ENCODE measurements at places on chromosomes 5 and 9.

GRCh38 chr9:22857316-22857715 lies 410.7 kb downstream of the DMRTA1 start:
- no peak for DNase-seq

- peak; percentile 94 for DNase-seq
Observed at GRCh38 chr9:120366644-120367019, 213.3 kb downstream of the CDK5RAP2 start.

DNA sequence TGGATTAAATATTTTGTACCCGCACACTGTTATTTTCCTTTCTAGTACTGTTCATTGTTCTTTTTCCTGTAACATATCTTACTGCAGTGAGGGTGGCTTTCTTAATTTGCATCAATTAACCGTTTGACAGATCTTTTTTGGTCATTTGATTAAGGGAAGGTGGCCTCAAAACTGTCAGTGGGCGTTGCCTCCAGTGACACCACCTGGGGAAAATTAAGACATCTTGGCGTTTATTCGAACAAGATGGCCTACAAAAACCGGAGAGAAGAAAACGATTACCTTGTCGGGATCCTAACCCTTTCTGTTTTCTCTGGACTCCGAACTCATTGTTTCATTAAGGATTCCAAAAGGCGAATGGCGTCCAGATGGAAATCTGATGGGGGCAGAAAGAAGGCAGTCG lies 2.0 kb downstream of the BASP1 start:
- no peak for DNase-seq

DNA sequence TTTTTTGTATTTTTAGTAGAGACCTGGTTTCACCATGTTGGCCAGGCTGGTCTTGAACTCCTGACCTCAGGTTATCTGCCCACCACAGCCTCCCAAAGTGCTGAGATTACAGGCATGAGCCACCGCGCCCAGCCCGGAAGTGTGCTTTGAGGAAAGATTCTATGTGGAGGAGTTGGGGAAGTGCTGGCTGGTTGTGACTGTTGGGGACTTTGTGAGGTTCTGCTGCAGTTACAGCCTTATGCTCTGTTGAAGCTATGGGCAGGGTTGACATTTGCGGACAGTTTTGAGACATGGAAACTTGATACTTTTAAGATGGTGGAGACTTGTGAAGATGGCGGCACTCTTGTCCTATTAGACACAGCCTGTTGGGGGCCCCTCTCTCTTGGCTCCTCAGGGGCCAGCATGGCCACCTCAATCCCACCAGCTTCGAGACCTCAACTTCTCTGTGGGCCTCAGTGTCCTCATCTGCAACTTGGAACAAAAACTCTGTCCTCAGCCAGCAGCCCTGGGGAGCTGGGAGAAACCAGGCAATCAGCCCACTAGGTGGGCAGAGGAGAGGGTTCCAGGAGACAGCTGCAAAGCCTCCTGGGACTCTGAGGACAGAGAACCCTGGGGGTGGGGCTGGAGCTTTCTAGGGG lies 24.9 kb downstream of the C9orf50 start:
- no peak for DNase-seq

- no peak for DNase-seq
Observed at GRCh38 chr9:95935861-95936578, 60.5 kb downstream of the ERCC6L2 start.

DNA sequence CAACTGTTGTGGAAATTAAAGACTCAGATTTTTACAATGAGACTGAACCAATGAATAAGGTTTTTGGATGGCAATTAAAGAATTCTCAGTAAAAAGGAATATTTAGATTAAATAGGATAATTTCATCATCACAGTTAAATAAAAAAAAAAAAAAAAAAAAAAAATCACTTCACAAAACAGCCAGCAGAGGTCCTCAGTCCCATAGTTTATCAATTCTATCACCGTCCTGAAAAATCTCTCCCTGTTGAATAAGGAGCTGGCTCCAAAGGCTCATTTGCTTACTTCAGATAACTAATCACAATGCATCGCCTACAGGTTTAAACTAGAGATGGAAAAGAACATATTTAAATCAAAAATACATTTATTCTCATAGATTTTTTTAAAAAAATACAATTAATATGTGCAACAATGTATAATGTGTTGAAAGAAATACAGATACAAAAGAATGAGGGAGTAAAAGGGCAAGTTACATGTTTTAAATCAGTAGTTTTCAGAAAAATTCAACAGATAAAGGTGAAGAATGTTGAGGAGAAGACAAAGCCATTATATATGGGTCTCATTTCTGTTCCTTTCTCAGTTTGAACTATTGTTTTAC lies 175.8 kb upstream of the CHD1 start:
- peak; percentile 38 for DNase-seq

- no peak for DNase-seq
Observed at GRCh38 chr5:89694026-89694550, 715.5 kb downstream of the CETN3 start.

DNA sequence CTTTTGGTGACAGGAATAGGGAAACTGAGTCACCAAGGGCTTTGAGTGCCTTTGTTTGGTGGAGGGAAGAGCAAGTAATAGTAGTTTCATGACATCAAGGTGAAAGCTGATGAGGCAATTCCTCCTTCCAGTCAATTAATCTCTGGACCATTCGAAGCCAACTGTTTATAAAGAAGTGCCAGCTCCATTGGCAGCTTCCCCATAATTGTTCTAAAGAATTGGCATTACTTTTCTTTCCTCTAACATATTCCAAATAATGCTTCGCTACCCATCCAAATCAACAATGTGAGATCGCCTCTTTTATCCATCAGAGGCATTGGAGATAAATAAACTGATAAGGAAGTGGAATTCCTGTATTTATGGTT lies 132.4 kb downstream of the NPR3 start:
- DNase-seq: no peak

GRCh38 chr5:139137697-139138096 lies 60.5 kb downstream of the SIL1 start:
- DNase-seq: peak; percentile 69

- DNase-seq: no peak
Observed at GRCh38 chr5:181088289-181088688, 42.7 kb downstream of the OR2V1 start.

DNA sequence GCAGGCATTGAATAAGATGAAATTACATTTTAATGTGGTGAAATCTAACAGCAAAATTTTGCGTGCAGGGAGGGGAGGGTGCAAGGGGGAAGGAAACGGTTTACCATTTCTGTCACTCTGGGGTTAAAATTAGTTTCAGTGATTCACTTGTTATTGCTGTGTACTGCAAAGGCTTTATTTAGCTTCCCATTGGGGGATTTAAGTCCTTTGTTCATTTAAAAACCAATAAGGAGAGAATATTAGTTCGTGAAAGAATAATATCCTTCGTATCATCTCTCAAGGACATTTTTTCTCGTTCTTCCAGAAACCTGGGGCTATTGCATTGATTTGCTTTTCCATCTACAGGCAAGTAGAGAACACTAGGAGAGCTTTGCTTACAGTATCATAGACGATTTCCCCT lies 667.8 kb upstream of the RGMB start:
- DNase-seq: no peak

DNA sequence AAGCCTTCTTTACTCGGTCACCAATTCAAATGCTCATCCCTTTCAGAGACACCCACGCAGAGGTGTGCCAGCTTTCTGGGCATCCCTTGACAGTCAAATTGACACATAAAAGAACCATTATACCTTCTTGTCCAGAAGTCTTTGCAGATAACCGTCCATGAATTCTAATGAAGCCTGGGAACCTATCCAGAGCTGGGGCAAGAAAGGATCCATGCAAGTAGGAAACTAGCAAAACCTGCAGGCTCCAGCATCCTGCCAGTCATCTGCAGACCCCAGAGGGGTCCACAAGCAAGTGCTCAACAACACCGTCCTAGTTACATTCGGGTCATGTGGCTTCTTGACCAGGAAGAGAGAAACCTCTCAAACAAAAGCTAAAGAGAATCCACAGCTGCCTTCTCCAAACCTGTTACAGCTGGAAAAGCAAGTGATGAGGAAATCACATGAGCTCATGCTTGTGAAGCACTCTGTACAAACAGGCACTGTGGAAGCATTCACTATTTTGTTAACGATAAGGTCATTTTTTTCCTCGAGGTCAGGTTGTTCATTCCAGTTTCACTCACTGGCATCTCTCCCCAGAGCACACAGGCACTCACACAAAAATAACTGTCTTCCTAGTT lies 80.2 kb upstream of the DMRT1 start:
- DNase-seq: peak; percentile 81

DNA sequence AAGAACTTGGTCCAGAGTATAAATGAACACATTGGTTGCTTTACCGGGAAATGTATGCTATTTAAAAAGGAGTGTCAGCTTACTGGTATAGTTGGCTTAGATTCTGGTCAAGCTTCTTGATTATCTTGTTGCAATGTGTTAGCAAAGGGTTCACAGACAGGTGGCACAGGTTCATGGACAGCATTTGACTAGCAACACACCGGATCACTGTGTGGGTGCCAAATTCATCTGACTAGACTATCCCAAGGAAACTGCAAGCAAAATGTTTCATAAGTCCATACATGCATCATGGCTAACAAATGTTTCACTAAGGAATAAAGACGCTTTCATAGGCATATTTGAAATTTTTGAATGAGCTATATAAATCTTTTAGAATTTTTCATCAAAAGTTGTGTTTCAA lies 274.1 kb downstream of the PLK2 start:
- DNase-seq: no peak

- DNase-seq: no peak
Observed at GRCh38 chr5:172645271-172646055, 4.4 kb downstream of the NEURL1B start.

DNA sequence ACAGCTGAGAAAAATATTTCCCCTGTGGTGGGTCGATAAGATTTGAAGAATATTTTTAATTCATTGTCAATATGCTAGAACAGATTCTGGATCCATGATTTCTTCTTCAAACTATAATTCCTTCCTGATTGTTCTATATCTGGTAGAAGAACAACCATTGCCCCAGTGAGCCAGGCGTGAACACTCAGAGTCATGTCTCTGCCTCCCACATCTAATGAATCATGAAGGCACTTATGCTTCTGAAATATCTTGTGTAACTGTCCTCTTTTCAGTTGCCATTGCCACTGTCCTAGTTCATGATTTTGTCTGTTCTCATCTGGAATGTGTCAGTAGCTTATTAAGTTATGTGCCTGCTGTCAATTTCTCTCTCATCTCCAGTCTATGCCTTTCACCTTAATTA lies 40.0 kb downstream of the GABRG2 start:
- DNase-seq: no peak

GRCh38 chr9:4096121-4096520 lies 203.7 kb downstream of the GLIS3 start:
- peak; percentile 52 for DNase-seq

- DNase-seq: peak; percentile 19
Observed at GRCh38 chr9:96209407-96210271, 92.3 kb downstream of the HSD17B3 start.

DNA sequence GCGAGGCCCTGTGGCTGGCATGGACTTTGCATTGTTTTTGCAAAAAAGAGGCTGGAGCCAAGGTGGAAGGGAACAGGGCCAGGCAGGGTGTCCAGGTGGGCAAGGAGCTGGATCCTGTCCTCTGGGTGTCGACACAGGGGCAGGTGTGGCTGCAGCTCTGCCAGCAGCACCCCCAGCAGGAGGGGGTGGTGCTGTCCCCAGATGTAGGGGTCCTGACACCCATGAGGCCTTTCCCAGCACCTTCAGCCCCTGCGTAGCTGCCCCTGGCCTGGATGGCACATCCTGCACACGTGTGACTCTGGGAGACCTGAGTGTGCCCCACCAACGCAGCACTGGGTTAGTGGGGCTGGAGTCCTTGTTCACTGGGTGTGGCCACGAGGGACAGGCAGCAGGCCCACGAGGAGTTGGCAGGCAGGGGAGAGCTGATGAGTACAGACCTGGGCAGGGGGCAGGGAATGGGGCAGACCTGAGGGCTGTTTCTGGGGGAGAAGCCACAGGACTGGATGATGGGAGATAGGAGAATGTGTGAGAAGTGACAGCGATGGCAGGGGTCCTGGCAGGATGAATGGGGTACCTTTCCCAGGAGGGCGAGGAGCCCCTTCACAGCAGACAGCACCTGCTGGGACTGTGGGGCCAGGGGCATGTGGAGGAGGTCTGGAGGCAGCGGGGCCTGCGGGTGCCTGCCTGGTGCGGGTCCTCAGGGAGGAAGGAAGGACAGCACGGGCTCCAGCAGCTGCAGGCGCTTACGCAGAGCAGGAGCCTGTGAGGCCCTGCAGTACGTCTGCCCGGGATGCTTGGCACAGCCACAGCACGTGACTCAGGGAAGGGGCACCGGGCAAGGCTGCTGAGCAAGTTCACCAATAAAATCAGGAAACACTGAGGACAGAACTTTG lies 3.6 kb upstream of the RASGEF1C start:
- no peak for DNase-seq

- peak; percentile 96 for DNase-seq
Observed at GRCh38 chr5:168334695-168335094, 43.2 kb downstream of the WWC1 start.

- peak; percentile 79 for DNase-seq
Observed at GRCh38 chr5:158451203-158451992, 592.5 kb upstream of the CLINT1 start.

- DNase-seq: peak; percentile 90
Observed at GRCh38 chr5:173645437-173645807, 29.0 kb upstream of the BOD1 start.

DNA sequence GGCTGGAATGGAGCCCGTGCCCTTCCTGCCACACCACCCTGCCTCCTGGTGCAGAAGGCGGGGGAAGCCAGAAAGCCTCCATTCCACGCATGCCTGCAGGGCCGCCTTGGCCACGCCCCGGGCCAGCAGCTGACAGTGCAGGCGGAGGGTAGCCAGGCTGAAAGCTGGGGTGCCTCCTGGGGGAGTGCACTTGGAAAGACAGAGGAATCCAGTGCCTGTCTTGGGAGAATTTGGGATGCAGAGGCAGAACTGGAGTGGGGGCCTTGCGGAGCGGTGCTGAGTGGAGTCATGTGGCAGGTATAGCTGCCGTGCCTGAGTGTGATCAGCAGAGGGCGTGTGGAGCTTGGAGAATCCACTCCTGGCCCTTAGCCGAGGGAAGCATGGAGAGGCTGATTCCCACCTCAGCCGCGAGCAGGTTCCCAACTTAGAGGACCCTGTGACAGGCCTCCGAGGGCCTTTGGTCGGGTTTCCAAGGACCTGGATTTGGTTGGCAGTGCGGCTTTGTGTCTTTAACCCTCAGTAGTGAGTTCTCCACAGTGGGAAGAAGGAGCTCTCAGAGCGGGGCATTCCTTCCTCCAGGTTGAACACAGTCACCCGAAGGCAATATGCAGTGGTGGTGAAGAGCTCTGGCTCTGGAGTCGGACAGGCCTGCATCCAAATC lies 9.1 kb upstream of the URM1 start:
- peak; percentile 67 for DNase-seq

DNA sequence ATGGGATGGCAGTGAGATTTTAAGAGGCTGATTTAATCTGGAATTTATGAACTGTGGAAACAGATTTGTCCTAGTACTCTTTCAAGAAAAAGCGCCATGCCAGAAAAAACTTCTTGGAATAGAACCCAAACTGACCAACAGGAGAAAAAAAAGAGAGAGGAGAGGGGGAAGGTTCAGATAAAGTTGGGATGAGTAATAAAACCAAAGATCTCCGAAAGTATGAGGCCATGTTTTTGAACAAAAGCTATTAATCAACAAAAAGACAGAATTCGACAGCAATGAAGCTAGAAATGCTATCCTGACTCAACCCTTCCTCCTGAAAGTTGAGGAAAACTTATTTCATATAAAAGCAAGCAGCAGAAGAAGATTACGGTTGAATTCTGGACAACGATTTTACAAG lies 135.5 kb downstream of the CEMIP2 start:
- no peak for DNase-seq
